ENCODE measurements at places on chromosomes 3 and 15.

GRCh38 chr3:138479438-138479863 is 45.0 kb downstream of the ESYT3 start:
- peak; percentile 41 for DNase-seq

GRCh38 chr3:172029425-172030098 is 9.8 kb upstream of the FNDC3B start:
- no peak for DNase-seq

- no peak for DNase-seq
These were observed 131.9 kb upstream of the PROK2 start for GRCh38 chr3:71916747-71917369.

DNA sequence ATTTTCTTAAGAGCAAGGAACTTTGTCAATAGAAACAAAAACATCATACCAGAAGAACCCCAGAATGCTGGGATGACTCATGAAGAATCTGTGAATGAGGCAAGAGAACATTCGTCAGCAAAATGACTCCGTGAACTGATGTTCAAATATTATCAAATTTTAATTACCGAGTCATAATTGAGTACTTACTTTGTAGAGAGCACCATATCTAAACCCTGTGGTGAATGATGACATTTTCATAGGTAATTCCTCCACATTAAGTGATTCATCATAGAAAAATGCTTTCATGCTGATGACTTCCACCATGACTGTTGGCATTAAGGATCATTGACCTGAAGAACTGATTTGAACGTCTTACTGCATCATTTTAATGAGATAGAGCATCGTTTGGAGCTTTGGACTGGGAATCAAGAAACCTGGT is 56.3 kb downstream of the PPARG start:
- DNase-seq: no peak

- no peak for DNase-seq
These were observed 769.5 kb downstream of the TUSC7 start for GRCh38 chr3:117479095-117479494.

GRCh38 chr15:85756411-85757072 is 38.2 kb downstream of the KLHL25 start:
- no peak for DNase-seq

DNA sequence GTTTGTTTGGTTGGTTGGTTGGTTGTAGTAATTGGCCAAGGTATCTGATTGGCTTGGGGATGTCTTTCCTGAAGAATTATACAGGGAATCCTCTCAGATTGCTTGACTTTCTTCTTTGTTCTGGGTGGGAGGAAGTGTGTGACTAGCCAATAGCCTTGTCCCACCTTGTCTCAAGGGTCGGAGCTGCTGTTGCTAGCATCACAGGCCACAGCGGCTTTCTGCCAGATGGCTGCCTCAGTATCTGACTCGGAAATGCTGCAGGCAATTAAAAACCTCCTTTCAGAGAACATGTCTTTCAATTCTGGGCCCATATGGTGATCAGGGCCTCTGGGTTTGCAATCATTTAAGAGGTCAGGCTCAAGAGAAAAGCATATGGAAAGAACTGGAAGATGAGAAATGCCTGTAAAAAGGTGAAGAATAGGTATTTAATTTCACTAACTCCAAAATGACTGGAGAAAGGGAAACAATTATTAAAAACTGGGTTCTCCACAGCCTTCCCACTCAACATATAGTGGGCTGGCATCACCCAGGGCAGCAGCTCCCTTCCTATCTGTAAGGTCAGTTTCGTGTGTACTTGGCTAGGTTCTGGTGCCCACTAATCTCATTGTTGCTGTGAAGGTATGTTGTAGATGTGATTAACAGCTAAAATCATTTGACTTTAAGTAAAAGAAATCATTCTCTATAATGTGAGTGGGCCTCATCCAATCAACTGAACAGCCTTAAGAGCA is 32.4 kb downstream of the TGFBR2 start:
- DNase-seq: no peak

GRCh38 chr3:184455991-184456390 is 76.1 kb downstream of the CHRD start:
- no peak for DNase-seq

GRCh38 chr3:134694466-134694865 is 43.6 kb upstream of the KY start:
- peak; percentile 49 for DNase-seq

DNA sequence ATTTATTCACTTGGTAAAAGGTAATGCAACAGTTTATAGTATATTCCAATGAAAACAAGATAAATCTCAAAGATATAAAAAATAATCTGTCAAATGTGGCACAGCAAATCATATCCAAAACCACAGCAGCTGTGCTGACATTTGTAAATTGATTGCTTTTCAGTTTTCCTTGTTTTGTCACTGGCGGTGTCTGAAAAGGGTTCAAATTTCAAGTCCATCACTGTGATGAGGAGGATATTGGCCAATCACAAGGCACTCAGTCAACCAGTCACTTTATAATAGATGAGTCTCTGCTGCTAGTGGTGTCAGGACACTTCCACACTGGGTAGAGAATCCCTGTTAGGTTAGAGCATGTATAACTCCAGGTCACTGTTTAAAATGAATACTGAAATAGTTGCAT is 154.8 kb downstream of the SLC9A9 start:
- DNase-seq: no peak

GRCh38 chr15:65804252-65804931 is 12.3 kb upstream of the DENND4A start:
- DNase-seq: no peak

DNA sequence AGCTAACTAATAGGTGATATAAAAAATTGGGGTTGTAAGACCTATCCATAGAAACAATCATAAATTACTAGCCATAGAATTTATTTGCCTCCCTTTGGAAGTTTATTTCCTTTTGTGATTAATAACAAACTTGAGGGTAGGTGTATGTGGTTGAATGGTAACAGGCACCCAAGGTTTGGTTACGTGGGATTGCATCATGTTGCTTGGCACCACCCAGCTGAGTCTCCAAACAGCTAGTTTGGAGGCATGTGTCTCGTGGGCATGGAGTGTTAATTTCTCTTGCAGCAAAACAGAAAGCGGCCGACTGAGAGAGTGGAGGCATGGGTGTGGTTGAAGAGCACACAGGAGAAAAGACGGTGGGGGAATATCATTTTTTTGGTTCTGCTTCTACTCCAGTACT is 441.4 kb downstream of the CNTN4 start:
- DNase-seq: no peak

- no peak for DNase-seq
These were observed 314.1 kb upstream of the IL12A start for GRCh38 chr3:159674583-159674982.

DNA sequence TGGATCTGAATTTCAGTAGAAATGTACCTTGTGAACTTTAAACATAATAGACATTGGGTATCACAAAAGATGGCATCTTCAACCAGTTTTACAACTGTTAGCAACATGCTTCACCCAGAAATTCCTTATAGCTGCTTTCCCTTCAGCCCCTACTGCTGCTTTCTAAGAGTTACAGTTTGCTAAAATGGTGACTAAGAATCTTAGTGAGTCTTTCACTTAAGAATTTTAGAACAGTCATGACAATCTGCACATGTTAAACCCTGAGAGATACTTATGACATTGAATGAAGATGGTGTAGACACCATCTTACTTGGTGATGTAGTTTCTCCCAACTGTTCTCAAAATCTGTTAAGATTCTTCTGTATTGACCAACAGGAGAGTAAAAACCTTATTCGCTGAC is 129.7 kb upstream of the UBE2E1 start:
- no peak for DNase-seq

- DNase-seq: no peak
These were observed 34.8 kb downstream of the KLF15 start for GRCh38 chr3:126322181-126322967.

DNA sequence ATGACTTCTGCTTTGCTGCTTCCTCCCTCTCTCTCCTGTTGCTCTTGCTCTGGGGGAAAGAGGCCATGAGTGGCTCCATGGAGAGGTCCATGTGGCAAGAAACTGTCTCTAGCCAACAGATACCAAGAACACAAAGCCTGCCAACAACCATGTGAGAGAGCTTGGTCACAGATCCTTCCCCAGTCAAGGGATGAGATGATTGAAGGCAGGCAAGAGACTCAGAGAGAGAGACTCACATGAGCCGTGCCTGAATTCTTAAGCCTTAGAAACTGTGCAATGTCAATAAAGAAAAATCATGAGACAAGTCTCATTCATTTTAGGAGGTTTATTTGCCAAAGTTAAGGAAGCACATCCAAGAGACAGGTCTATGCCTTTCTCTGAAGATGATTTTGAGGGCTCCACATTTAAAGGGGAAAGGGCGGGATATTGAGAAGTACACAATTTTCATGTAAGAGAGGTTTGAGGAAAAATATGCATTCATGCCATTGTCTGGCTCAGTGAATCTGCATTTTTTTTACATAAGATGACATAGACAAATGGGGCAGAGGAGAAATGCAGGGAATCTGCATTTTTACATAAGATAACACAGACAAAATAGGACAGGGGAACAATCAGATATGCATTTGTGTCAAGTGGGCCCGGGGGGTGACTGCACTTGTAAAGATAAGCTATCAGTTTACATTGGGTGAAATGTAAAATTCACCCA is 59.5 kb upstream of the SUCLG2 start:
- no peak for DNase-seq

DNA sequence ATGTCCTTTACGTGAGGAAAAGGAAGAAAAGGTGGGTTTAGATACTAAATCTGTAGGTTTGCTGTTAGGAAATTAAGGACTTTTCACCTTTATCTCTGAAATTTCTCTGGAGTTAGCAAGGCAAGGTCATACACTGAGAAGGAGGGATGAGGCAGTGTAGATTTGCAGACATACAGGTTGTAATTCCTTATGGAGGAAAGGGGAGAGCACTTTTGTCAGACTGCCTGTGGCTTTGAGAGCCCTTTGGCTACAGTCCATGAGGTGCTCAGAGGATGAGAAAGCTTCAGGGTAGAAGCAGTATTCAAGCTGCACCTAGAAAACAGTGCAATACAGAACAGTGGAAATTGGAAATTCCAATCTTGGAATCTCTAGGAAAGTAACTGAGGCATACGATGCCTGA is 8.3 kb downstream of the RPL14 start:
- DNase-seq: no peak

- DNase-seq: no peak
These were observed 56.4 kb downstream of the FILIP1L start for GRCh38 chr3:100057716-100058575.

GRCh38 chr3:47377186-47377585 is 3.6 kb upstream of the PTPN23 start:
- DNase-seq: no peak

- DNase-seq: no peak
These were observed 316.9 kb upstream of the UMPS start for GRCh38 chr3:124413393-124413792.

All from neuronal stem cell (in vitro differentiated cells).